Stimulated activated naive CD8-positive, alpha-beta T cell treated with anti-CD3 and anti-CD28 coated beads, Interleukin-15, amount 100 ng/mL, for 72 hours (primary cell): ENCODE measurements at places on chromosomes 2 and 18.

- DNase-seq = no peak
Observed at GRCh38 chr2:184302506-184302905, 295.8 kb upstream of the ZNF804A start.

DNA sequence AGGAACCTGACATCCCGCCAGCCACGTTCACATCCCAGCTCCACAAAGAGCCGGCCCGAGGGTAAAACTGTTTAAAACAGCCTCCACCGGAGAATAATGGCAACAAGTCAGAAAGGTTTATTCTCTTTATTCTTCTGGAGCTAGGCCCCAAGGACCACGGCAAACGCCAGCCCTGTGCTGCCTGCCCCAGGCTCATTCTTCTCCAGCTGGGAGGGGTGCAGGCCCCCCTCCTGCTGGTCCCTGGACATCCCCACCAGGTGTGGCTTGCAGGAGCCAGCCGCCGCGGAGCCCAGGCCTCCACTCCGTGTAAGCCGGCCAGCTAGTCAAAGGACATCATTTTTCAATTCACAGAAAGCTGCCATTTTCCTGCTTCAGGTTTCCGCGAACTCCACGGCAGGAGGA, 65.8 kb upstream of the SALL3 start:
- DNase-seq = no peak

GRCh38 chr2:40394031-40394430, 57.9 kb downstream of the SLC8A1 start:
- DNase-seq = no peak

DNA sequence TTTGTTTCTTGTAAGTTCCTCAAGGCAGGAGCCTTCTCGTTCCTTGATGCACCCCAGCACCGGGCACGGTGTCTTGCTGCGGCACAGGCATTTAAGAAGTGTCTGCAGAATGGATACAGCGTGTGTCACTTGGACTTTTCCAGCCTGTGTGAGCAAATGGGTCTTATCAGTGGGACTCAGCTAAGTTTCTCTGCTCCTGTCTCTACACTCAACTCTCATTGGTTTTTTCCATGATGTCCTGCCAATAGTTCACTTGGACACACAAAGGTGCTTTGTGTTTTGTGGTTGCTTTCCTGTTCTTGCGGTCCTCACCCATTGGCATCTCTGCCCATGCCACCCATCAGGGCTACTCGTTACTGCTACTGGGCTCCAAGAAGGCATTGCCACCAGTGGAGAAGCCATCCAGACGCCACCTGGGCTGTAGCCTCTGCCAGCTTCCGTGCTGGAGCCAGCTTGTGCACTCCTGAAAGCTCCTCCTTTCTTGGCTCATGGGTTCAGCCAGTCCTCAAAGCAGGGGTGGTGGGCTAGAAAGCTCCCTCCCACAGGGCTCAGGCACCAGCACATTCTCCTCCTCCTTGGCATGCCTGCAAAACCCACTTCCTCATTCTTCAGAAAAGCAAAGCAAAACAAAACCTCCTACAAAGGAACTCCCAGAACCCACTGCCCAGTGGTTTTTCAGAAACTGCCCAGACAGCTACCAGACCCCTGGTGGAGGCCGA, 41.4 kb downstream of the IL1R2 start:
- DNase-seq = no peak

DNA sequence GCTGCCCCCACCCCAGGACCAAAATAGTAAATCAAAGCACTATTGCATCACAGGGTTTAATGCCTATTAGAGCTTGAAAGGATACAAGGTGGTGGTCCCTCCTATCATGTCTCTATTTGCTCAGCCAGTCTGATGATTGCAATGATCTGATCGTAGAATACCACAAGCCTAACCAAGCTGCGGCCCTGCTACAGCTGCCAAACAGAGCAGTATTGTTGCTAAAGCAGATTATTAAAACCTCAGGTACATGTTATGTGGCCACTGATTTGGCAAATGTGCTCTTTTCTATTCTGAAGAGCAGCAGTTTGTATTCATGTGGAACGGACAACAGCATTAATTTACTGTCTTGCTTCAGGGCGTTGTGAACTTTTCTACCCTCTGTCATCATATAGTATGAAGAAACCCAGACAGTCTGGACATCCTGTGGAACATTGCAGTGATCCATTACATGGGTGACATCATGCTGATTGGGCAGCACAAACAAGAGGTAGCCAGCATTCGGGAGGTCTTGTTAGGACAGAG, 8.4 kb upstream of the VAPA start:
- DNase-seq = no peak

GRCh38 chr18:808502-808901, 3.5 kb downstream of the YES1 start:
- no peak for DNase-seq

DNA sequence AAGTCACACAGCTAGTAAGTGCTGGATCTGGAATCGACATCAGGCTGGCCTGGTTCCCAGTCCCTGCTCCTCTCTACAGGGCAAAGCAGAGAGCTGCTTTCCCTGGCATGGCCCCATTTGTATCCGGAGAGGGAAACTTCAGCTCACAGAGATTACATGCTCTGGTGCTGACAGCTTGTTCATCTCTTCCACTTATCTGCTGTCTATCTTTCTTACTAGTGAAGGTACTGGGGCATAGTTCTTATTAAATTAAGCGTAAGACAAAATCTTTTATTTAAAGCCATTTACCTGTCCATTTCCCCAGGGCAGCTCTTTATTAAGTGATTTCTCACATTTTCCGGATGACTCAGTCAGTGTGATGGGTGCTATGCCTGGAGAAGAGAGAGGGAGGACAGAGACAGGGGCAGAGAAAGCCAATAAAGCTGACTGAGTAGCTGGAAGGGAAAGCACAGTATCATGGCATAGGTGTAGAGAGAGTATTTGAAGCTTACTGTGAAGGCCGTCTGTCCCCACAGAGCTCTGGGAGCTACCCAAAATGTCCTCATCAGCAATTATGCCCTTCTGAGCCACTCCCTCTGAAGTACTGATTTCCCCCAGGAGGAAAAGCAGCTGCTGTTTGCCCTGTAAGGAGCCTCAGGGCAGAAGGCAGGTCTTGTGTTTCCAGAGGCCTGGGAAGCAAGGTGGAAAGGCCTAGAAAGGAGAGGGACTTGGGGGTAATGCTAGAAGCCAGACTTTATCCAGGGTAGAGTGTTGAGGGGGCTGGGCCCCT, 44.1 kb upstream of the EPAS1 start:
- no peak for DNase-seq

DNA sequence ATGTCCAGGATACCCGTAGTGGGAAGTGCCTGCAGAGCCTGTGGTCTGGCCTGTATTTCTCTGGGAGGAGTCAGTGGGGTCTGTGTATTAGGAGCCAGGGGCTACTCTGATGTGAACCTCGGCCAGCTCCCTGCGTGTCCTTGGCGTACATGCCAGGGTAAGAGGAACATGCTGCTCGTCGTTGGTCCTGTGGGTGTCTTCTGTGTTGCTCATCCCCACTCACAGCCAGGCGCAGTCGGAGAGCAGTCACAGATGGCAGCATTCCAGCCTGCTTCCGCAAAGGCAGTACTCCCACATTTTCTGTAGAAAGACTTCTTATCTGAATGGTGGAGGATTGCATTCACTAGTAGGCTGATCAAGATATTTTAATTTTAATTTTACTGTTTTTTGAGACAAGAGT, 84.9 kb downstream of the DGKD start:
- no peak for DNase-seq

GRCh38 chr2:236986524-236987330, 99.0 kb upstream of the COPS8 start:
- no peak for DNase-seq
